ENCODE measurements at places on chromosomes 1 and 21.

- no peak for DNase-seq
Measured at GRCh38 chr21:37368541-37369279, 2.1 kb downstream of the DYRK1A start.

DNA sequence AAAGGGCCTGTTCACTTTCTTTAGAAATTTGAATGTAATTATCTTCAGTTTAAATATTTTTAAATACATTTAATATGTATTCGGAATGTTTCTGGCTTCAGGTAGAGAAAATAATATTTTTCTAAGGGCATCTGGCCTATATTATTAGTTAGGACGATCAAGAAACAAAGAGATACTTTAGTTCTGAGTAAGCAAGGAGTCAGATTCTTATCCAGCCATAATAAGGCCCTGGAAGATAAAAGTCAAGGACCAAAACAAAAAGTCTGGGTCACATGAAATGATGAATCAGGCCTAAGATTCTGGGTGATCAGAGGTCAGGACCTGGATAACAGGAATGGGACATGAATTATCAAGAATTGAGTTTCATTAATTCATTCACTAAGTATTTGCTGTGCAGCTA lies 6.3 kb downstream of the PHC2 start:
- no peak for DNase-seq

DNA sequence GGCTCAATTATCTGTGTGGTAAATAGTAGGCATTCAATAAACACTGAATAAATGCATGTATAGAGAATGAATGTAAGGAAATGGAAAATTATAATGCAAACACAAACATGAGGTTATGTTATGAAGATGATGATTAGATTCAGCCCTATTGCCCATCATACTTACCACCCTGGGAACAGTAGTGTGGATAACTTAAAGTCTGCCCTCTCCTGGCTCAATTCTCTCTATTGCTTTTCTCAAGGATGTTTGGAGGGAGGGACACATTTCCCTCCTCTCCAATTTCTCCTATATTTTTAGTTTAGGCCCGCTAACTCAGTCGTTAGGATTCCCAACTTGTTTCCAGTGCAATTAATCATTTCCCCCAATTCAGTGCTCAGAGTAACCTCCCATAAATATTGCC lies 101.5 kb upstream of the TNR start:
- no peak for DNase-seq

- no peak for DNase-seq
Measured at GRCh38 chr1:179824265-179824664, 53.3 kb downstream of the TOR1AIP2 start.
